ENCODE measurements at places on chromosomes 5 and 9. TPM values are rescaled to one million over a fixed set of nuclear protein-coding genes. Genes with fewer than 3 reads are reported as not detected.

- H3K4me3 ChIP-seq, result no peak overlapping the region
- H3K36me3 ChIP-seq, result no peaks in the 10 kb centered on the region
- H3K27ac ChIP-seq, result no peak overlapping the region
- no peak for DNase-seq
These were observed 182.5 kb upstream of the PPP1R2B start for GRCh38 chr5:156667616-156668015.

- no peak overlapping the region for H3K4me3 ChIP-seq
- H3K36me3 ChIP-seq, result no peaks in the 10 kb centered on the region
- H3K27ac ChIP-seq, result no peak overlapping the region
- DNase-seq, result peak; percentile 60
These were observed 82.2 kb downstream of the NSUN2 start for GRCh38 chr5:6550628-6551027.

DNA sequence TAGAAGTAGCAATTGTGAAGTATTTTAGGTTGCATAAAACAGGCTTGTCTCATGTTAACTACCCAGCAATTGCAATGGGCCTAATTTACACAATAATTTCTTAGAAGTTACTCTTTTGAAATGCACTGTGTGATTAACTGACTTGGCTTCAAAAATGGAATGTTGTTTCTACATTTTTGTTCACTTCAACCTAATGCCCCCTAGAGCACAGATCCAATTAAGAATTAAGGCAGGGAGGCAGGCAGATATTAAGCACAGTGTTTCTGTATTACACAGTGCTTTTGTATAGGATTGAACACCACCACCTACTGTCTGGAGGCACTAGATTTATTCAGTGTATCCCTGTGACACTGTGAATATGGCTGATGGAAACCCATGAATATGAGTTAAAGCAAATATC, 302.1 kb downstream of the FBXL17 start:
- H3K27me3 ChIP-seq, result no peaks in the 10 kb centered on the region
- no peaks in the 10 kb centered on the region for H3K4me1 ChIP-seq
- no peaks in the 10 kb centered on the region for H3K36me3 ChIP-seq
- no peak overlapping the region for H3K4me3 ChIP-seq
- no peak for DNase-seq
- H3K27ac ChIP-seq, result no peak overlapping the region

The ZFYVE16 gene
- total RNA-seq, result 28.2 TPM

The MELK gene
- 2.9 TPM for total RNA-seq

DNA sequence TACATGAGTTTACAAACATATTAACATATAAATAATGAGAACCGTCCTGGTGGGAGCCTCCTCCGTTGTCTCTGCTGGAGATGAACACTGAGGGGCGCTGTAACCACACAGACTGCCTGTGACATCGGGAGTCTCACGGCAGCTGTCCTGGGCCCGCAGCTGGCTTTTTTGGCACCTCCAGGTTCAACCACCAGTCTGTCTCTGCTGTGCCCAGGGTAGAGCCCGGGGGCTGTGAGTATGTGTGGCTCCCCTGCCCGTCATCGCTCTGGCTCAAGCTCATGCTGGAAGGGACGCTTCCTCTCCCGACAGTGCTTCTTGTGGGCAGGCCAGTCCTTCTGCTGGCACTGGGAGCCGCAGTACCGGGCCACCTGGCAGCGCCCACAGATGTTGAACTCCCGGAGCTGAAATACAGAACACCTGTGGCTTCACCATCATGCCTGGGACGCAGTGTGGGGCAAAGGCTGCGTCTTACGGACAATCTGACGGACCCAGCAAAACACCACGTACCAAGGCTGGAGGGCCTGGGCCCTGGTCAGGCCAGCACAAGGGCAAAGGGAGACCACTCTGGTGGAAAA, 3.6 kb upstream of the DPH7 start:
- no peaks in the 10 kb centered on the region for H3K36me3 ChIP-seq
- H3K4me1 ChIP-seq, result peaks cover 17% of the 10 kb centered on the region
- H3K27me3 ChIP-seq, result no peaks in the 10 kb centered on the region
- H3K27ac ChIP-seq, result no peak overlapping the region
- no peak overlapping the region for H3K4me3 ChIP-seq

The SOX30 gene
- total RNA-seq, result not detected

GRCh38 chr5:160020964-160021363, 12.0 kb downstream of the TTC1 start:
- H3K4me3 ChIP-seq, result no peak overlapping the region
- peaks cover 6% of the 10 kb centered on the region for H3K4me1 ChIP-seq
- no peak for DNase-seq
- H3K27me3 ChIP-seq, result no peaks in the 10 kb centered on the region
- H3K36me3 ChIP-seq, result no peaks in the 10 kb centered on the region

The STX17 gene
- 55.7 TPM for total RNA-seq

The ADAMTS16 gene
- 0.49 TPM for total RNA-seq

The BTNL8 gene
- total RNA-seq, result not detected

- H3K27me3 ChIP-seq, result no peaks in the 10 kb centered on the region
- no peak for DNase-seq
- no peak overlapping the region for H3K27ac ChIP-seq
- H3K4me1 ChIP-seq, result no peaks in the 10 kb centered on the region
These were observed 966.7 kb downstream of the MAT2B start for GRCh38 chr5:164472165-164472564.

The IRGM gene
- 0.98 TPM for total RNA-seq

DNA sequence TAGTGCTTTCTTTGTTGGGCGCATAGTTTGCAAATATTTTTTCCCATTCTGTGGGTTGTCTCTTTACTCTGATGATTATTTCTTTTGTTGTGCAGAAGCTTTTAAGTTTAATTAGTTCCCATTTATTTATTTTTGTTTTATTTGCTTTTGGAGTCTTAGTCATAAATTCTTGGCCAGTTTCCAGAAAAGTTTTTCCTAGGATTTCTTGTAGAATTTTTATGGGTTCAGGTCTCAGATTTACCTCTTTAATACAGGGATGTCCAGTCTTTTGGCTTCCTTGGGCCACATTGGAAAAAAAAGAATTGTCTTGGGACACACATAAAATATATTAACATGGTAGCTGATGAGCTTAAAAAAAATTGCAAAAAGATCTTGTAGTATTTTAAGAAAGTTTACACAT, 122.0 kb downstream of the WDR70 start:
- H3K4me1 ChIP-seq, result no peaks in the 10 kb centered on the region
- H3K36me3 ChIP-seq, result no peaks in the 10 kb centered on the region
- H3K4me3 ChIP-seq, result no peak overlapping the region
- H3K27ac ChIP-seq, result no peak overlapping the region
